ENCODE measurements at places on chromosomes 11 and 22.
A peak's percentile ranks its signal among the peaks of the same experiment; 100 is the strongest.

- DNase-seq = no peak
These were observed 97.0 kb upstream of the LDLRAD3 start for GRCh38 chr11:35846874-35847273.

DNA sequence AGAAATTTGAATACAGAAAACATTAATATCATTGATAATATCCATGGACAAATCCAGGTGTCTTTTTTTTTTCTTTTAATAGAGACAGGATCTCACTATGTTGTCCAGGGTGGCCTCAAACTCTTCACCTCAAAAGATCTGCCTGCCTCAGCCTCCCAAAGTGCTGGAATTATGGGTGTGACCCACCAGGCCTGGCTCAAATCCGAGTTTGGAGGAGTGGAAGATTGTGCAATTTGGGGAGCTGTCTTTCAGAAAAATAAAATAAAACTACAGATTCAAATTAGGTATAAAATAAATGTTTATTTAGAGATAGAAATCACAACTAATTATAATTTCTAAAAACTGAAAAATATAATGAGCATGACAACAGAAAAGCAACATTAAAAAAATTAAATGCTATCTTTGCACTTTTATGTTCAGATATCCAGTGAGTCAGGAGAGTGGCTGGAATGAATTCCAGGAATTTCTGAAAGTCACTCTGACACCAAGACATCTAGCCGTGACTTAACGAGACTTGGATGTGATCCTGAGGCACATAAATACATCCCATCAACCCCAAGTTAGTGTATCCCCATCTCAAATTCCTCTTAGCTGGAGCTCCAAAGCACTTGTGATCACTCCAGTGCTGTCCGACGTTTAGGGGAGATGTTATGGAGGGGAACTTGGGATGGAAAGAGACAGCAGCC, 128.6 kb upstream of the THY1 start:
- peak; percentile 48 for DNase-seq

DNA sequence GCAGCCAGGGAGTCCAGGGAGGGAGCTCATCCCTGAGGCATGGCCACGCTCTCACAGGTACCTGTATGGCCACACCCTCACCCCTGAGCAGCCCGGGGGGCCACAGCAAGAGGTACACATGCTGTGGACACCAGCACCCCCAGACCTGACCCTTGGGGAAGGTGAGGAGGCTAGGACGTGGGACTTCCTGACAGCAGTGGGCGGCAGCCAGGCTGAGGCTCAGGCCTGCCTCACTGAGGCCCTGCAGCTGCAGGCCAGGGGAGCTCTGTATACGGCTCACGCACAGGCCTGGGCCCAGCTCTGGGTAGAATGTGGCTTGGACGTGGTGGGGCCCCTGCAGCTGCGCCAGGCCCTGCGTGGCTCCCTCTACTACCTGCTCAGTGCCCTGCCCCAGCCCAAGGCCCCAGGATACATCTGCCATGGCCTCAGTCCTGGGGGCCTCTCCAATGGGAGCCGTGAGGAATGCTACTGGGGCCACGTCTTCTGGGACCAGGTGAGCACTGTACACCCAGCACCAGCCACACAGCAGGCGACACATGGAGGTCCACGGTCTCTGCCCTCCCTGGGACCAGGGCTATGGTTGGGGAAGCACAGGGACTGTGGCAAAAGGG, 1.8 kb downstream of the PGGHG start:
- DNase-seq = no peak

- no peak for DNase-seq
These were observed 5.5 kb downstream of the KIAA0930 start for GRCh38 chr22:45235101-45235777.

DNA sequence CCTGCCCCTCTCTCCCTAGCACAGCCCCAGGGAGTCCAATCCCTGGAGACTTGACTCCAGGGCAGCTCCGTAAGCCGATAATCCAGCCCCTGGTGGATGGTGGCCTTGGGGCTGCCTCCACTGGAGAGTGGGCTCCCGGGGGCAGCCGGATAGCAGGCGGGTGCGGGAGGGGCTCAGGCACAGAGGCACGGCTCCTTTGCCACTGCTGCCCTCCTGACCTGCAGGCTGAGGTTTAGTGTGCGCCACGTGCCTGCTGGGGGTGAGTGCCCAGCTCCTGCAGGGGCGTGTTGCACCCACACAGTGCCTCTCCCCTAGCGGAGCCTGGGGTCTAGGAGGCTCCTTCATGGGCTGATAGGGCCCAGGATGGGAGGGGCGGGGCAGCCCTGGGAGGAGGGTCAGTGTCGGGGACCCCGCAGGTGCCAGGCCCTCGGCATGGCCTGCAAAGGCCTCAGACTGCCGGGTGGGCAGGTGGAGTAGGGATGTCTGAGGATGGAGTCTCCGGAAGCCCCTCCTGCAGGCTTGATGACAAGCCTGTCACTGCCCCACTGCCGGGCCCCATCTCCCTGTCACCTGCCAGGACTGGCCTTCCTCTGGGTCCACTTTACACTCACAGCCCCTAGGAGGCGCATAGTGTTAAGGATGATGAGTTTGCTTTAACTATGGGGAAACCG, 5.6 kb downstream of the DUSP8 start:
- no peak for DNase-seq

DNA sequence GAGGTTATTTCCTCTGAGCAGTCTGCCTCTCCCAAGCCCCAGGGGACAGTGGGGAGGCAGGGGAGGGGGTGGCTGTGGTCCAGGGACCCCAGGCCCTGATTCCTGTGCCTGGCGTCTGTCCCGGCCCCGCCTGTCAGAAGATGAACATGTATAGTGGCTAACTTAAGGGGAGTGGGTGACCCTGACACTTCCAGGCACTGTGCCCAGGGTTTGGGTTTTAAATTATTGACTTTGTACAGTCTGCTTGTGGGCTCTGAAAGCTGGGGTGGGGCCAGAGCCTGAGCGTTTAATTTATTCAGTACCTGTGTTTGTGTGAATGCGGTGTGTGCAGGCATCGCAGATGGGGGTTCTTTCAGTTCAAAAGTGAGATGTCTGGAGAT, 3.1 kb downstream of the PIM3 start:
- no peak for DNase-seq

GRCh38 chr11:79768343-79768742, 327.5 kb upstream of the TENM4 start:
- no peak for DNase-seq

DNA sequence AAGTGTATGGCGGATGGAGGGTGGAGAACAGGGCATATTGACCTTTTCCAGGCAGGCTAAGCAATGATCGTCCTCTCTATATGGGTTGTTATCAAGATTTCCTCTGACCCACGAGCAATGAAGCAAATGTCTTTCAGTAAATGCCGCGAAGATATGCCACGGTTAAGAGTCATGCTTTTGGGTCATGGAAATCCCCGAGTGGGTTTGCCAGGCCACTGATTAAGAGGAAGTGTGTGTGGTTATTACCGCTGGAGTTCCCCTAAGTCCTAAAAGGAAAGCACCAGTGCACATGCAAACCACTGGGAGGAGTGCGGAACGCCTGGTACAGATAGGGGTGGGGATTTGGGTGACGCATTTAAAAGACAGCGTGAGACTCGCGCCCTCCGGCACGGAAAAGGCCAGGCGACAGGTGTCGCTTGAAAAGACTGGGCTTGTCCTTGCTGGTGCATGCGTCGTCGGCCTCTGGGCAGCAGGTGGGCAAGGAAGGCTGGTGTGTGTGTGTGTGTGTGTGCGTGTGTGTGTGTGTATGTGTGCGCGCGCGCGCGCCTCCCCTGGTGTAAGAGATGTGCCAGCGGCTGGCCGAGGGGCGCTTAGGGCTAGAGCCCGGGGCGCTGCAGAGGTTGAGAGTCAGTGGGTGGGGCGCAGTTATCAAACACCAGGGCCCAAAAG, at the start of gene BIRC3:
Gene BIRC3 (plus strand): TSS at position 386 of the 669 bp plus-strand sequence. CDS start 7,026 bp downstream, outside the sequence.
- peak; percentile 86 for DNase-seq

DNA sequence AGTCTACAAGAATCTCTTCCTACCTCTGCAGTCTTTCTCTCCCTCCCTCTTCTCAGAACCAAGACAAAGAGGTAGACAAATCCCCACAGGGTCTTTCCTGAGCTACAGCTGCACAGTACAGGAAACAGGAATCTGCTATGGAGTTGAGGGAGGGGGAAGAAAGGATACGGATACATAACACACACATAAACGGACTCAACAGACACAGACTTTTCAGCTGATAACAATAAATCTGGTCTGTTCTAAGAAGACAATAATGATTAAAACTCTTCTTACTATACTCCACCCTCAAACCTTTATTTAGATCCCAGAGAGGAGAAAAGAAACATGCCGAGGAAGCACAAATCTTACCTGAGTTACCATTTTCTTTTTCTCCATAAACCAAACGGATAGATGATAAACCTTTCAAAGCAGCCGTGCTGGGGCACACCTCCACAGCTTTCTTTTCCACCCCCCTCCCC, 122.2 kb downstream of the APOL5 start:
- DNase-seq = no peak

DNA sequence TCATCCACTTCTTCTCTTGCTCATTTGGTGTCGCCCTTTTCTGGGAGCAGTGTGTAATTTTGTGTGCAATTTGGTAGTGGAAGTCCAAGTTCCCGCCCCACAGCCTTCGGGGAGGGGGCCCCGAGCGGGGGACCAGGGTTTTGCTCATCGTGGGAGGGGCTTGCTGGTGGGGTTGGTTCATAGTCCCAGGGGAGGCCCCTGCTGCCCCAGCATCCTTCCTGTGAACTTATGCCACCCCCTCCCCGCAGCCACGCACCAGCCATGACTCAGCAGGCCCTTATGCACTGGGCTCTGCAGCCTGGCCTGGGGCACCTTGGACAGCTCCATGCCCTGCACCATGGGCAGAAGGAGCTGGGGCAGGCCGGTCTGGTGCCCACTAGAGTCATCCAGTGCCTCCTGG, 1183.6 kb downstream of the BRD1 start:
- DNase-seq = peak; percentile 63

DNA sequence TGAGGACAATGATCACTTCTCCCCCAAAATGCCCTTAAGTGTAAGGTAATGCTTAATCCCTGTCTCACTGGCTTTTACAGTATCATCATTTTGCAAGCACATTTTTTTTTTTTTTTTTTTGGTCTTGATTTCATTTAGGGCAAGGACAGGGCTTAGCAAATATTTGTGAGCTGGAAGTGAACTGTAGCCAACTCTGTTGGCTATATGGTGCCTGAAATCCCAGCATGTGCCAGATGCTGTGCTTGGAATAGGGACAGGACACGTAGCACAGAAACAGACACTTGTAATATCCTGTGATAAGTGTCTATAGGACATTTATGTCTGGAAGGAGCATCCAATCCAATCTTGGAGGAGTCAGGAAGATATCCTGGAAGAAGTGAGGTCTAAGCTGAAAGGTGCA, 198.3 kb downstream of the NAV2 start:
- DNase-seq = no peak

GRCh38 chr22:41660416-41660815, 28.3 kb downstream of the SNU13 start:
- no peak for DNase-seq

DNA sequence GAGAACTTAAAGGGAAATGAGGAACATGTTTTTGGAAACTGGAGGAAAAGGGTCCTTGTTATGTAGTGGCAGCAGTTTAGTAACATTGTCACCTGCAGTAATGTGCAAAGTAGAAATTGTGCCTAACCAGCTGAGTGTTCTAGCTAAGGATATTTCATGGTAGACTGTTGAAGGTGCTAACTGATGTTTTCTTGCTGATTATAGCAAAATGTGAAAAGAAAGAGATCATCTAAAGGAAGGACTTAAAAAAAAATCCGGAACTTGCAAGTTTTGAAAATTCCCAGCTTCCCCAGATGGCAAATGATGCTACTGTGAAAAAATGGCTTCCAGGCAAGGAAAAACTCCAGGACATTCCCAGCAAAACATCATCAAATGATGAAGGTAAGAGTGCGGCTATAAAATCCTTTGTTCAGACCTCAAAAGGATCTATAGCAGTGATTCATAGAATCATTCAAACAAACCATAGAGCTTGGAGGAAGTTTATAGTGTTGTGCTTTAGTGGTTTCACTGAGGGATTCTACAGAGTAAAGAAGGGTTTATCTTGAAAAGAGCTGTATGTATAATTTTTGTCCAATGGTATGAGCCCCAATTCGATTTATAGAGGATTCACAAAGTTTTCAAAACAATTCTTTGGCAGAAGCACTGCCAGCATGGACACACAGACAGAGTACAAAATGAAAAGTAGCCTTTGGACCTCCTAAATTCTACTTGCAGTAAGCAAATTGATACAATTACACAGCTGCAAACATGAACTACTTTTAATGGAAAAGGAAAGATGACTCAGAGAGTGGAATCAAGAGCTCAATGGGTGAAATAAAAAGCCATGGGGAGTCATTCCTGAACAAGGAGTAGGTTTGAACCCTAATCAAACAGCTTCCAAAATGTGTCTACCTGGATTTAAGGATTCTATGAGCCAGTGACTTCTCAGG, 4.3 kb upstream of the TRIM44 start:
- DNase-seq = no peak

GRCh38 chr11:63839508-63840355, 822 bp downstream of the MARK2 start:
- DNase-seq = no peak

DNA sequence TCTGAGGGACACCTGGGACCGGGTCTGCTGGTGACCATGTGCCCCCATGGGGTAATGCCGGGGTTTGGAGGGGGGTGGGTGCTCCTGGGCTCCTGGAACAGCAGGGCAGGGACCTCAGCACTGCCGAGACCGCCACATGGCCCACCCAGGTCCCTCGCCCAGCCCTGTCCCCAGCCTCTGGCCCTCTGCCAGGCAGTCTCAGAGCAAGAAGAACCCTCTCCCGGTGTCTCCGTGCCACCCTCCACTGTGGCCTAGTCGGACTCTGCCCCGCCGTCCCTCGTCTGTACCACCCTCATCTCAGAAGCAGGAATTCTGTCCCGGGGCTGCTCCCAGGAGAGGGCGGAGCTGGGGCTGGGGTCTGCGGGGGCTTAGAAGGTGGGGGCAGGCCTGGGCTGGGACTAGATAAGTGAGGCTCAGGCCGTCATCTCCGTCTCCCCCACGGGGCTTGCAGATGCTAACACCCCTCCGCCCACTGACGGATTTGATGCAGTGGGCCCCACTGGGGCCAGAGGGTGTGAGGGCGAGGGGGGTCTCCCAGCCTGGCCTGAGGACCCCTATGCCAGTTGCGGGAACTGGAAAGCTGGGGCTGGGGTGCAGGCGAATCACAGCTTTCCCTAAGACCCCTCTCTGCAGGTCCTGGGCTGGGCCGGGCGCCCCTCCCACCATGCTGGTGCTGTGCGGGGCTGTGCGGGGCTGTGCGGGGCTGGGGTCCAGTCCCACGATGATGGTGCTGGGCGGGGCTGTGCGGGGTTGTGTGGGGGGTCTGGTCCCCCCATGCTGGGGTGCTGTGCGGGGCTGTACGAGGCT, 1.1 kb downstream of the MUC5AC start:
- no peak for DNase-seq

Measured in AG20443 (cell line).